Neural progenitor cell (in vitro differentiated cells): ENCODE measurements at places on chromosomes 11 and 22.

GRCh38 chr11:78190871-78191538, 2.3 kb downstream of the USP35 start:
- DNase-seq: no peak

DNA sequence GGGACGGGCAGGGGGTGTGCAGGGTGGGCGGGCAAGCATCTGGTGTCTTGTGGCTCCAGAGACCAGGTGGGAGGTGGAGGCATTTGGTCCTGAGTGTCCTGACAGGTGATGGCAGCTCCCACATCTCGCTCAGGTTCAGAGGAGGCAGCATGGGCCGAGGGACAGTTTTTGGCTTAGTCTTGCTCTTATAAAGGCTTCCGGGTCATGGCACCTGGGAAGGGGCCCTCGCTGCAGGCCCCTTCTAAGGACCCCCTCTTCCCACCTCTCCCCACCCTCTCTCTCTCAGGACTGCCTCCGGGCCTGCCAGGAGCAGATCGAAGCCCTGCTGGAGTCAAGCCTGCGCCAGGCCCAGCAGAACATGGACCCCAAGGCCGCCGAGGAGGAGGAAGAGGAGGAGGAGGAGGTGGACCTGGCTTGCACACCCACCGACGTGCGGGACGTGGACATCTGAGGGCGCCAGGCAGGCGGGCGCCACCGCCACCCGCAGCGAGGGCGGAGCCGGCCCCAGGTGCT, 9.9 kb downstream of the CCND1 start:
- no peak for DNase-seq

- peak; percentile 34 for DNase-seq
Measured at GRCh38 chr11:42631220-42631843, 680.5 kb upstream of the API5 start.

DNA sequence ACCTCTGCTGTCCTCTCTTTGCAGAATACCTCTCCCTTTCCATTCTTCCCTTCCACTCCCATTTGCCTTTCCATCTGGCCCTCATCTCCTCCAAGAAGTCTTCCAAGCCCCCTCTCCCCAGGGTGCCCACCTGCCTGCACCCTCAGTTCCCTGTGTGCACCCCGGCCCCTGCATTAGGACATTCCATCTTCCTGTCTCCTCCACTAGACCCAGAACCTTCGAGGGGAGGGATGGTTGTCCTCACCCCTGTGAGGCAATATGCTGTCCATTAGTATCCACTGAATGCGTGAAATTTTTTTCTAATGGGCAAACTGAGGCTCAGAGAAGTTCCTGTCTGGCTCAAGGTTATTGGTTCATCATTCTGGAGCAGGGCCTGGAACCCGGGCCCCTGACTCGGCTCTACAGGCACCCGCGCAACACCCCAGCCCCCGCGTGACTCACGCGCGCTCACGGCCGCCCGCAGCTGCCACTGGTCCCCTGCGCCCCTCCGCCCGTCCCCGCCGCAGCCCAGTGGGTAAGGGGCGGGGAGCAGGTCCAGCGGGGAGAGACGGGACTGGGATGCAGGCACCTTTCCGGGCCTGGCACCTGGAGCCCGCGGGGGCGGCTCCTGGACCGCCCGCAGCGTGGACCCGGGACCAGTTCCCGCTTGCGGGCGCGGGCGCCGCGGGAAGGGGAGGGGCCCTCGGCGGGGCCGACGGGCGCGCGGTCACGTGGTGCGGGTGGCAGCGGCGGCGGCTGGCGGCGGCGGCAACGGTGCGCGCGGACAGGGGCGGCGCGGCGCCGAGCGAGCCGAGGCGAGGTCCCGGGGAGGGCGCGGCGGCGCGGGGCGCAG, 7.0 kb downstream of the SEPTIN3 start:
- peak; percentile 81 for DNase-seq

DNA sequence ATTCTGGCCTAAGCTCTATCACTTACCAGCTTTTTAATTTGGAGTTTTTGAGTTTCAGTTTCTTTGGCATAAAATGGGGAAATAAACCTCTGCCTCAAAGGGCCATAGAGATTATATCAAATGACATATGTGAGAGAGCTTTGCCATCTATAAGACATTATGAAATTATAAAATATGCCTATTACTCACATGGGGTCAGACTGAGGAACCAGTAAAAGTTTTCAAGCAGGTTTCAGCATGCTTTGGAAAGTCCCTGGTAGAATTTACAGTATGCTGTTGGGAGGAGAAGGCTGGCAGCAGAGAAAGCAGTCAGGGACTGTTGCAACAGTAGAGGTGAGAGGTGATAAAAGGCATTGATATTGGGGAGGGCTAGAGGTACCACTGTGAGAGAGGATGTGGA, 13.6 kb upstream of the MTNR1B start:
- no peak for DNase-seq

- DNase-seq: no peak
Measured at GRCh38 chr22:42648368-42649245, 585 bp downstream of the CYB5R3 start.

DNA sequence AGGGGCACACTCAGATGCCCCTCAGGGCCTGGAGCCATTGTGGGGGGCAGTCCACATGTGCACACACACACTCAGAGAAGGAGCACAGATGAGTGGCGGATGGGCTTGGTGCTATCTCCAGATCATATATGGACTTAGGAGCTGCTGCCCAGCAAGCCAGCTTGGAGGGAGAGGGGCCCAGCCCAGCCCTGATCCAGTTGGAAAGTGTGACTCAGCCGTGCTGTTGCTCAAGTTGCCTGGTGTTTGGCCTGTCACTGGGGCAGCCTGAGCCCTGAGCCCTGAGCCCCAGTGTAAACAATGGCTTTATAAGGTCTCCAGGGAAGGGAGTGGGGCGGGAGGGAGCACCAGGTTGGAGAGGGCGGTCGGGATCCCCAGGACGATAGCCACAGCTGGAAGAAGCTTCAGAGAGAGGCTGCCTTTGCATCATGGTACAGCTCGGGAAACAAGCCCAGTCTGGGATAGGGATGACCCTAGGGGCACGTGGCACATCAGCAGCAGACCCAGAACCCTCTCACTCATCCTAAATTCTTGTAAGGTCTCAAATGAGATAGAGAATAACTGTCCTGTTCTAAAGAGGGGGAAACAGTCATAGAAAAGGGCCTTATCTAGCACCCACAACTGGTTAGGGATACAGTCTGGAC, 4.8 kb downstream of the SELENOM start:
- DNase-seq: no peak
